ENCODE measurements at places on chromosomes 2 and 18. TPM values are rescaled to one million over a fixed set of nuclear protein-coding genes. Genes with fewer than 3 reads are reported as not detected.

PPM1B gene
- 60.8 TPM for total RNA-seq

SLC9A4 gene
- 0.62 TPM for total RNA-seq

CCDC85A gene
- 1.1 TPM for total RNA-seq

XDH gene
- total RNA-seq: 4.8 TPM

CXCR2 gene
- not detected for total RNA-seq

All from progenitor cell of endocrine pancreas (in vitro differentiated cells).